Natural killer cell (primary cell): ENCODE measurements at places on chromosomes 6 and 20. TPM values are rescaled to one million over a fixed set of nuclear protein-coding genes. Genes with fewer than 3 reads are reported as not detected.

GRCh38 chr6:158717341-158718330, 67.8 kb downstream of the SYTL3 start:
- peak; percentile 59 for DNase-seq
- peak overlapping the region; percentile 13 for H3K4me3 ChIP-seq
- peaks cover 83% of the 10 kb centered on the region for H3K4me1 ChIP-seq
- peaks cover 26% of the 10 kb centered on the region for H3K36me3 ChIP-seq
- H3K27me3 ChIP-seq: no peaks in the 10 kb centered on the region

GRCh38 chr6:75524322-75524972, 30.8 kb upstream of the FILIP1 start:
- no peaks in the 10 kb centered on the region for H3K4me1 ChIP-seq
- peaks cover 3% of the 10 kb centered on the region for H3K27me3 ChIP-seq
- no peaks in the 10 kb centered on the region for H3K36me3 ChIP-seq
- no peak overlapping the region for H3K27ac ChIP-seq

Gene TSBP1
- not detected for total RNA-seq

Gene SLC17A9
- total RNA-seq: 24.0 TPM

Gene CALHM5
- 0.05 TPM for total RNA-seq

Gene SPAG4
- 11.2 TPM for total RNA-seq

Gene FRK
- total RNA-seq: not detected

Gene RIMS4
- total RNA-seq: not detected
